NCI-H2081 (cell line): ENCODE measurements at places on chromosomes 3 and 15.

DNA sequence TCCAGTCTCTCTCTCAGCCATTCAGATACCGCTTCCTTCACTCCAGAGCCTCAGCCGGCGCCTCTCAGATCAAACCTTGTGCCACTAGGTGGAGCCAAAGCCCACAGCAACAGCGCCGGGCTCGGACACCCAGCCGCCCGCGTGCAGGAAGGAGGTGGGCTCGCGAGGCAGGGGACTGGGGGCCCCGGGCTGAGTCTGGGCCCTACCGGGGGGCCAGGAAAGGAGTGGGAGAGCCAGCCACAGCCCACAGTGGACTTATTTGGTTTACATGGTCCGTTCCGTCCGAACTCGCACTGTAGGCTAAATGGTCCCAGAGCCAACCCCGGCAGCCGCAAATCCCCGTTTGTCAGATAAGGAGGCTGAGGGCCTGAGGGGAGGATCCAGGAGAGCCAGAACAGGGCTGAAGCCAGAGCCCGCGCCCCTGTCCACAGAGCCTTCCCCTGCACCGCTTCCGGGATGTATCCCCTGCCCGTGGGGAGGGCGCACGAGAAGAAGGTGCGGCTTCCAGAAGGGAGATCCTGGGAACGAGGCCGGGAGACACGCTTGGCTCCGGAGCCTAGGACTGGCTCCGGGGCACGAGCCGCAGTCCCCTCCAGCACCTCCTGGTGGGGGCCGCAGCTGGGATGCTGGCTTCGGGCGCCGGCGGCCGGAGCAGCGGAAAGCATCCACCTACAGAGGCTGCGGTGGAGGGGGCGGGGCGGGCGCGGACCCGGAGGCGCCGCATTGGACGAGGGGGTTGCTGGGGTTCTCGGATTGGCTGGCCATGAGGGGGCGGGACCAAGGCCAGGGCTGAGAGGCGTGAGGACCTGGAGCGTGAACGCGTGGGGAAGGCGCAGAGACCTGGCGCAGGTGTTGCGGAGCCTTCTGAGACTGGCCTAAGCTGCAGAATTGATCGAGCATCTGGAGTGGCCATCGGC is 6.5 kb upstream of the CYP11A1 start:
- peak; percentile 93 for DNase-seq

GRCh38 chr15:79431636-79432344 is at the start of gene MINAR1:
TSS of gene MINAR1 (plus strand) at chr15:79432336. CDS start at chr15:79456148, 23,812 bp downstream.
- peak; percentile 18 for DNase-seq

GRCh38 chr3:188437926-188438325 is 284.0 kb downstream of the LPP start:
- no peak for DNase-seq

- no peak for DNase-seq
These were observed 121.9 kb downstream of the CACNA1D start for GRCh38 chr3:53616321-53616720.

DNA sequence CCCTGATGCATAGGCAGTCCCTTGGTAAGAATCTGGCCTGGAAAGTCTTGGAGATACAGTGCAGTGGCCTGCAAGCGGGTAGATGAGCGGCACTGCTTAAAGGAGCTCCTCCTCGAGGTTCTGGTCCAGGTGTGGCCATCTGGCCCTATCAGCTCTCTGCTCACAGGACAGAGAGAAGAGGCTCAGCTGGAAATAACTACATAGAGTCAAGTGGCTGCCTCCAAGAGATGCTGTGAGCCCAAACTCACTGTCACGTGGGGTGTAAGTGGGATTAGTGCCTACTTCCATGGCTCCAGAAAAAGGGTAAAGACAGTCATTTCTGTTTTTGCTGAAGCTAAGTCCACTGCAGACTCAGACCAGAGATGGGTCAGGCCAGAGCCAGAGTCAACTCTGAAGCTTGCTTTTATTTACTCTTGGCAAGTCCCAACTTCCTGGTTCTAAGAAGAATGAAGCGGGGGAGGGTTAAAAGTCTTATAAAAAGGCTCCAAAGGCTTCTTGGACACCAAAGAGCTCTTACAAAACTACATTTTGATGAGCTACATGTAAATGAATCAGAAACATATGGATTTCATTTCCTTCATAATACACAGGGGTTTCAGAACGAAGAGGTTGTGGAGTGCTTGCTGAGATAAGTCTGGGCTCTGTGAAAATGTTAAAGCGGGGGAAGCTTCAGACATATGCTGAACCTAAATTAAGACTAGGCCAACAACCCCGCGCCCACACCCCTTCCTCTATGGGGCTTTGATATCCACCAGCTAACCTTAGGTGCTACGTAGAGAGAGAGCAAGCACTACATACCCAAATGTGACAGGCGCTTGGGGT is 77.1 kb downstream of the PDZRN3 start:
- no peak for DNase-seq

- DNase-seq: no peak
These were observed 1.3 kb upstream of the LRRC58 start for GRCh38 chr3:120350401-120350941.

- no peak for DNase-seq
These were observed 1.4 kb downstream of the PPM1L start for GRCh38 chr3:160757233-160758106.

- peak; percentile 84 for DNase-seq
These were observed at the start of gene P2RY1 for GRCh38 chr3:152834776-152835600. TSS of gene P2RY1 (plus strand) at chr3:152835131. CDS start at chr3:152835783, 652 bp downstream.

- no peak for DNase-seq
These were observed 134.4 kb upstream of the ROBO1 start for GRCh38 chr3:79902151-79902550.
